ENCODE measurements at places on chromosomes 5 and 9.

DNA sequence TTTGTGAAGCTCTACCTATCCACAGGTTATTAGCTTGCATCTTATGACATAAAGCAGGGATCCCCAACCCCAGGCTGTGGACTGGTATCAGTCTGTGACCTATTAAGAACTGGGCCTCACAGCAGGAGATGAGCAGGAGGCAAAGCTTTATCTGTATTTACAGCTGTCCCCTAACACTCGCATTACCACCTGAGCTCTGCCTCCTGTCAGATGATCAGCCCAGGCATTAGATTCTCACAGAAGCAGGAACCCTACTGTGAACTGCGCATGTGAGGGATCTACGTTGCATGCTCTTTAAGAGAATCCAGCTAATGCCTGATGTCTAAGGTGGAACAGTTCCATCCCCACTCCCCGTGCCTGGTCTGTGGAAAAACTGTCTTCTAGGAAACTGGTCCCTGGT, 19.7 kb downstream of the FBXW11 start:
- no peak for DNase-seq

DNA sequence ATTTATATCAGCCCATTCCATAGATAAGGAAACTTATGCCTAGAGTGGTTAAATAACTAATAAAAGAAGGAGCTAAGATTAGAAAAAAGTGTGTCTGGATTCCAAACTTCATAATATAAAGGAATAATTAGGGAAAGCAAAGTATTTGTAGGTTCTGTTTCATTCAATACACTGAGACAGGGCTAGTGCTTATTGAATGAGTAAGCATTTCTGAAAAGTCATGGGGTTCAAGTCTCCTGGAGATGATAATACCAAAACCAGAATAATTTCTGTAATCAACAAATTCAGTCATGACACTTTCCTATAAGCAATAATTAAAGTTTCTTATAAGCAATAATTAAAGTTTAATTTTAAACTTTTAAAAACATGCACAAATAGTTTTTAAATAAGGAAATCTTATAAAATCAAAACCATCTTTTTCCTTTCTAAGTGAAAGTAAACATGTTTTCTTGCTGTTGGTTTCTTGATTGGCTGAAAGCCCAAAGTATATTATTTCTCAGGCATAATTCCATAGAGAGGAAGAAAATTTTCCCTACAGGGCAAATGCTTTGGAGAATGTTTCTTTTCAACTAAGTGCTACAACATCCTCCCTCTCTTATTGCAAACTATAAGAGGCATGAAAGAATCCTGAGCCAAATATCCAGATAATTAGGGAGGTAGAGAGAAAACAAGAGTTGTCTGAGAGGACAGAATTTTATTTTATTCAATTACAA, 510.2 kb downstream of the PRELID2 start:
- no peak for DNase-seq

DNA sequence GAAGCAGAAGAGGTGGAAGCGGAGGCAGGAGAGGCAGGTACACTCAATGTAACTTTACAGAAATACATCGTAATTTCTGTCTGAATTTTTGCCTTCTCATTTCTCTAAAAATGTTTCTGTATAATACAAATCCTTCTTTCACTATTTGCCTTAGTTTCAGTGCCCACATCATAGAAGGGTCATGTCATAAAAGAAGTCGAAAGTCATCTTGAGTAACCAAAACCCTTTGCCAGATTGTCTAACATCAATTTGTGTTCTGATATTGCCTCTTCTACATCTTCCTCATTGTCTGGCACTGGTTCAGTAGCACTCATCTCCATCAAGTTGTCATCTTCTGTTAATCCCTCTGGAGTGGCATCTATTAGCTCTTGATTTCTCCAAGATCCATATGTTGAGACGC, 6.2 kb upstream of the CYFIP2 start:
- DNase-seq: no peak

GRCh38 chr9:107154766-107155165, 128.3 kb upstream of the RAD23B start:
- no peak for DNase-seq

DNA sequence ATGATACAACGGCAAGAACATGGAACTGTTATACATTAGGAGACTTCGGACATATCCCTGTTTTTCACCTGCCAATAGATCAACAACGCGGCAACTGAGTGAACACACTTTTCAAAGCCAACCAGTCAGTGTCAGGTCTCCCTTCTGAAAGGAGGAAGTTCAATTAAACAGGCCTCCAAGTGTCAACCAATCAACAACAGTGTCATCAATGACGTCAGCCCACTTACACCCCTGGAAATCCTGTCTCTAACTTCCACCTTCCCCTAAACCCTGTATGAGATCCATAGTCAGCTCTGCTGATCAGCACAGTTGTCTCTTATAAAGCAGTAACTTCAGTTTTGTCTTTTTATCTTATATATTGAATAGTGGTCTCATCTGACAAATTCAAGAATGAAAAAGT, 36.6 kb downstream of the DMRT3 start:
- DNase-seq: no peak

GRCh38 chr5:67807439-67807888, 408.1 kb upstream of the PIK3R1 start:
- DNase-seq: no peak

DNA sequence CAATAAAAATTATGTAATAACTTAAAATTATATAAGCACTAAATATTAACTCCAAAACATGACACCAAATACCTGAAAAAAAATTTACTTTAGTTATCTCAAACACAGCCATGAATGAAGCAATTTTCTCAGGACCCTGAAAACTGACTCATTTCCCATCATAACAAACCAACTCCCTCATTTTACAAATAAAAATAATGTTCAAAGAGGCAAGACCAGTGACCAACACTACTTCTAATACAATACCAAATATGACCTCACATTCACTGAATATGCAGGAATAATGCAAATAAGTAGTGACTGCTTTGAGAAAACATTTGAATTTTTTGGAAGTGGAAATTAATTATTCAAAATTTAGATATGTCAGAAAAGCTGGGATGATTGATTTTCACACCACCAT, 21.6 kb downstream of the FBLL1 start:
- DNase-seq: no peak
